ENCODE measurements at places on chromosomes 4 and X.

- DNase-seq, result no peak
Observed at GRCh38 chr4:181688872-181689271, 554.3 kb upstream of the TENM3 start.

DNA sequence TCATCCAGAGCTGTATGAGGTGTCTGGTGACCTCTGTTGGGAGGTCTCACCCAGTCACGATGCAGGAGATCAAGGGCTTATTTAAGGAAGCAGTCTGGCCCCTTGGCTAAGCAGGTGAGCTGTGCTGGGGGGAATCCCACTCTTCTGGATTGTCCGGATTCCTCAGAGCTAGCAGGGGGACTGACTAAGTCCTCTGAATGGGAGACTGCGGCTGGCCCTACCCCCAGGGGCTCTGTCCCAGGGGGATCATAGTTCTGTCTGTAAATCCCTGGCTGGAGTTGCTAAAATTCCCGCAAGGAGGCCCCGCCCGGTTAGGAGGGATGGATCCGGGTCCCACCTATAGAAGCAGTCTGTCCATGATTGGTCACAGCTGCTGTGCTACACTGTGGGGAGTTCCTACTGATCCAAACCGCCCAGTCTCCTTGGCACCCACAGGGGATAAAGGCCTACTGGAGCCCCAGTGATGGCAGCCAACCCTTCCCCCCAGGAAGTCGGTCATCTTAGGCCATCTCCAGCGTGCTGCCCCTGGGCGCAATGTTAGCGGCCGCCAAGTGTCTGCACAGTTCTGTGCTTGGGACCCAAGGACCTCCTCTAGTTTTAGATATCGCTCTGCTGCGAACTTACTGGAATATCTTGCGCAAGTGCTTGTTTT lies 118.2 kb upstream of the KLF8 start:
- DNase-seq, result no peak

- peak; percentile 82 for DNase-seq
Observed at GRCh38 chr4:2806390-2807355, 13.8 kb downstream of the SH3BP2 start.

- no peak for DNase-seq
Observed at GRCh38 chr4:85726555-85726954, 251.6 kb downstream of the ARHGAP24 start.

DNA sequence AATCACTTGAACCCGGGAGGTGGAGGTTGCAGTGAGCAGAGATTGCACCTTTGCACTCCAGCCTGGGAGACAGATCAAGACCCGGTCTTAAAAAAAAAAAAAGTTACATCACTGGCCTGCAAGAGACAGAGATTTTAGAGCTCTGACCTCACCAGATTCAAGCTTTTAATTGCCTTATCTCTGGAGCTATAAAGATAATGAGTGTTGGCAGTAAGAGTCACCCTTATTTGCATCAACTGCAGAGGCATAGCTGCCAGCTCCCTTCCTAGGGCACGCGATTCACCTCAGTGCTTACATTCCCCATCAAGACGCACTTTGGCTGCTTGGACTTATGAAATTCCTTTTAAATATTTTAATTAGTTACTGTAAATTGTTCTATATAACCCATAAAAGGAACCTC lies 12.5 kb upstream of the SPATA4 start:
- no peak for DNase-seq
